ENCODE measurements at places on chromosomes 16 and 17. TPM values are rescaled to one million over a fixed set of nuclear protein-coding genes. Genes with fewer than 3 reads are reported as not detected.
A peak's percentile ranks its signal among the peaks of the same experiment; 100 is the strongest.

GRCh38 chr16:30526137-30526822, at the start of gene ZNF768:
TSS of gene ZNF768 (minus strand) at chr16:30526566. CDS start at chr16:30526413, 153 bp downstream.
- DNase-seq = peak; percentile 71

GRCh38 chr16:14608111-14608566, 21.9 kb downstream of the PARN start:
- no peak for DNase-seq

- DNase-seq = no peak
These were observed 135.1 kb downstream of the CDH13 start for GRCh38 chr16:82761858-82762257.

Gene KRT16
- not detected for total RNA-seq

Gene KLHL10
- total RNA-seq = 1.1 TPM

Gene OR3A3
- total RNA-seq = not detected

Gene MT1M
- total RNA-seq = 5.2 TPM

Gene NLE1
- total RNA-seq = 208 TPM
